ENCODE measurements at places on chromosomes 2 and 18.
A peak's percentile ranks its signal among the peaks of the same experiment; 100 is the strongest.

DNA sequence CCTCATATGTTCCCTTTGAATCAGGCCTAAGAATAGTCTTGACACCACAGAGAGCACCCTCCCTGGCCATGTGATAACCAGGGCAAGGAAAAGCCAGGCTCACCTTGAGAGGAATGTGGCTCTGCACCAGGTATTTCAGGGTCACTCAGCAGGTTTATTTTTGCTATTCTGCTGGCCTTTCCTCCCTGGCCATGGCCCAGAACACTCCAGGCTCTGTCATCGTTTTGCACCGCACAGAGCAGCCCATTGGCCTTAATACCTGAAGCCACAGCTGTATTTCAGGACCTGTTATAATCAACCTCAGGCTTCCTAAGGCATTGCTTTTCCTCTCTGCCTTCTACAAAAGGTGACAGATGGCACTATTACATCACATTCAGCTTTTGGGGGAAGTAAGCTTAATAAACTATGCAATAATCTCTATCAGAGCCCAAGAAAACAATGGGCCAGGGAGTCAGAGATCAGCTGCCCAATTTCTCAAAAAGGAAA, 668.3 kb downstream of the IRS1 start:
- DNase-seq, result no peak

- DNase-seq, result no peak
Observed at GRCh38 chr2:112813280-112813966, 23.2 kb downstream of the IL1B start.

GRCh38 chr2:168757223-168757622, 45.2 kb upstream of the NOSTRIN start:
- no peak for DNase-seq

GRCh38 chr2:142944264-142944663, 66.8 kb downstream of the KYNU start:
- no peak for DNase-seq

- DNase-seq, result no peak
Observed at GRCh38 chr2:58237741-58238140, 3.4 kb downstream of the FANCL start.

- DNase-seq, result no peak
Observed at GRCh38 chr2:215498431-215498830, 62.6 kb upstream of the FN1 start.

GRCh38 chr2:218635719-218636118, 23.7 kb downstream of the ZNF142 start:
- no peak for DNase-seq

GRCh38 chr2:72951303-72952095, 34.2 kb downstream of the EMX1 start:
- DNase-seq, result no peak

- no peak for DNase-seq
Observed at GRCh38 chr2:110873056-110873502, 140.7 kb downstream of the ACOXL start.

DNA sequence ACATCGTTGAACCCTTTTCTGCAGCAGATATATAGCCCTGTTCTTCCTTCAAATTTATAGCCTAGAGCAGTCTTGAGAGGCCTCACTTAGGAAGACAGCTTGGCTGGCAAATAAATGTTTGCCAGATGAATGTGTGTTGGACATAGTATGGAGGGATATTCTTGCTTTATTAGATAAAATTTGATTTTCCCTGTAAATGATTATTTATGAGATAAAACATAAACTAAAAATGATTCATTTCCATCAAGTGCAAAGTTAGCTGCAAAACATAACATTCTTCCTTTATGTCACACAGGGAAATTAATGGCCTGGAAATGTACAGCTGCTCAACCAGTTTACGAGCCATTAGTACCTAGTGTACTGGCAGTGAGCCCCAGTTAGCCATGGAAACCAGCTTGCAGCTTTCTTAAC, 82.5 kb downstream of the LIMS1 start:
- no peak for DNase-seq

DNA sequence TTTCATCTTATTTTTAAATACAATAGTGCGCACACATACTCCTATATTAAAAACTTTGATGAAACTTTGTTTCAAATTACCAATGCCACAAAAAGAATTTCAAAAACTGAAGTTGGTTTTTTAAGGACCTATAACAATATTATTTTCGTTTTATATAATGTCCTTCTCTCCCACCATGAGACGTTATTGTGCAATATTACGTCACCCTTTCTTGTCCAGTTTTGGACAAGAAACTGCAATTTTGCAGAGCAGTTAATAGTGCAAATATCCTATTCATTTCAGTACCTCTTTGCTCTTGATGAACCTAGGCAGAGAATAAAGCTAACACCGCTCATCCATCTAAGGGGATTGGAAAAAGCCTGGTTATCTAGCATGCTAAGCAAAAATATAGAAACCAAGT, 9.7 kb upstream of the ZNF516 start:
- DNase-seq, result no peak

DNA sequence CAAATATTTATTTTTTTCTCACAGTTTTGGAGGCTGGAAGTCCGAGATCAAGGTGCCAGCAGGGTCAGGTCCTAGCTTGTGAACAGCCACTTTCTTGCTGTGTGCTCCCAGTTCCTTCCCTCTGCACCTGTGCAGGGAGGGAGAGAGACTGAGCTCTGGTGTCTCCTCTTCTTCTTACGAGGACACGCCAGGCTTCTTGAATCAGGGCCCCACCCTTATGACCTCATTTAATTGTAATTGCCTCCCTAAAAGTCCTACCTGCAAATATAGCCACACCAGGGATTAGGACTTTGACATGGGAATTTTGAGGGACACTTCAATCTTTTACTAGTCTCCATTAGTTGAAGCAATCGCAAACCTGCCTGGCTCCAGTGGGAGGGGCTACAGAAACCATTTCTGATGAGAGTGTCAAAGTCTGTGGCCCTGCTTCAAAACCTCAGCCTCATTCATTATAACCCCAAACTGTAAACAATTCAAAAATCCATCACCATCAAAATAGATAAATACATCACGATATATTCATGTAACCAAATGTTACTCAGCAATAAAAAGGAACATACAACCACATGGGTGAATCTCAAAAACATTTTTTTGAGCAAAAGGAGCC, 18.2 kb upstream of the SEH1L start:
- no peak for DNase-seq

GRCh38 chr2:217641960-217642359, 360.8 kb downstream of the TNS1 start:
- DNase-seq, result no peak

DNA sequence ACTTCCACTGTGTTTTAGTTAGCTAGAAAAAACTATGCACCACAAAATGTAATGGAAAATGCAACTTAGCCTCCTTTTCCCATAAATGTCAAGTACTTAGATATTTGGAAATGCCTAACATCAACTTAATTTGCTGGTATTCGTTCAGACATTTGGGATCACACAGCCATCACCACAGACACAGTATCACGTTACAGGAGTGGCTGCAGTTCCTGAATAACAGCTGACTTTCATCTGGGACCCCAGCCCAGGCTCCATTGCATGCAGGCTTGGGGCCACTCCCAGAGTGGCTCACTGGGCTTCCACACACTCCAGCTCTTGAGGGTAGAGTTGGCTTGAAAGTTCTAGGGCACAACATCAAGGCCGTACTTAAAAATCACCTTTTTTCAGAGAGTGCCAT, 9.3 kb downstream of the TMEM182 start:
- no peak for DNase-seq

DNA sequence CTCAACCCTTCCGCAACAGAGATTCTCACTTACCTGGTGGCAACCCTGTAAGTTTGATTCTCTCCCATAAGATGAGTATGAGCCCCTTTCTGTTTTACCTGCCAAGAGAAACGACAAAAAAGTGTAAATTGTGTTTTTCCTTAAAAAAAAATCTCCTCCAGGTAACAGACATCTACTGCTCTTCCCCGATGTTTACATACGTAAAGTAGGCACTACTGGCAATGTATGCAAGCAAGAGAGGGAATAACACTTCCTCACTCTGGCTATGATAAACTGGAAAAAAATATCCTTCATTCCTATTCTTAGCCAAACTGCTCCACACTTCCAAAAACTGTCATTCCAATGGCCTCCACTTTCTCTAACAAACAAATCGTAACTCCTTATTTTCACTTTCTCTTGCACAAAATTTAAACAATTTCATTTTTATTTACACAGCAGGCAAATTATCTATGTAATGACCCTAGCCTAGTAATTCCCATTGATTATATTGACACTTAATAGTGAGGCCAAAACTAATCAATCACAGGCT, 184.5 kb downstream of the TCF4 start:
- no peak for DNase-seq

- DNase-seq, result no peak
Observed at GRCh38 chr2:88735133-88735532, 43.7 kb downstream of the RPIA start.

DNA sequence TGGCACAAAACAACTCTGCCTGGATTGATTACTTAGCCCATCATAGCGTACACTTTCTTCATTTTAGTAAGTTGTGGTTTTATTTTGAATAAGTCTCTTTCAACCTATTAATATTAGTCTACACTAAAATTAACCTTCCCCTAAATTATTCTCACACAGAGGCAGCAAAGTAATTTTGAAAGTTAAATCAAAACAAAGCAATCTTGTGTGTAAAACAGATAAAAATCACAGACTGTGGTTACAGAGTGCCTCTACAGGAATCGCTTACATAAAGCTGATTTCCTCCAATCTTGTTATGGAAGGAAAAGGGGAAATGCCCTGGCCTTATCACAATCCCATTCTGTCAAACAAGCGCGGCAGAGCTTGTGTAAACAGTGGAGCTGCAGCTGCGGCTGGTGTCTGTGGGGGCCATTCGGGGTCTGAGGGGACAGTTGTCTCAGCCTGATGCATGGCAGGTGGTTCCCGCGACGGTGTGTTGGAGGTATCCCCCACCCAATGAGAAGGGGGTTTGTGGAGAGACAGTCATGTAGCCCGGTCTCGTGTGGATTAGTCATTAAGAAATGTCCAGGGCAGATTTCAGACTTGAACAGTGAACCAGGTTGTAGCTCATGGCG, 42.1 kb downstream of the BCL2L11 start:
- no peak for DNase-seq

GRCh38 chr2:71780162-71780561, 326.8 kb downstream of the DYSF start:
- peak; percentile 2 for DNase-seq

GRCh38 chr2:176102309-176102866, 2.8 kb downstream of the HOXD12 start:
- no peak for DNase-seq

DNA sequence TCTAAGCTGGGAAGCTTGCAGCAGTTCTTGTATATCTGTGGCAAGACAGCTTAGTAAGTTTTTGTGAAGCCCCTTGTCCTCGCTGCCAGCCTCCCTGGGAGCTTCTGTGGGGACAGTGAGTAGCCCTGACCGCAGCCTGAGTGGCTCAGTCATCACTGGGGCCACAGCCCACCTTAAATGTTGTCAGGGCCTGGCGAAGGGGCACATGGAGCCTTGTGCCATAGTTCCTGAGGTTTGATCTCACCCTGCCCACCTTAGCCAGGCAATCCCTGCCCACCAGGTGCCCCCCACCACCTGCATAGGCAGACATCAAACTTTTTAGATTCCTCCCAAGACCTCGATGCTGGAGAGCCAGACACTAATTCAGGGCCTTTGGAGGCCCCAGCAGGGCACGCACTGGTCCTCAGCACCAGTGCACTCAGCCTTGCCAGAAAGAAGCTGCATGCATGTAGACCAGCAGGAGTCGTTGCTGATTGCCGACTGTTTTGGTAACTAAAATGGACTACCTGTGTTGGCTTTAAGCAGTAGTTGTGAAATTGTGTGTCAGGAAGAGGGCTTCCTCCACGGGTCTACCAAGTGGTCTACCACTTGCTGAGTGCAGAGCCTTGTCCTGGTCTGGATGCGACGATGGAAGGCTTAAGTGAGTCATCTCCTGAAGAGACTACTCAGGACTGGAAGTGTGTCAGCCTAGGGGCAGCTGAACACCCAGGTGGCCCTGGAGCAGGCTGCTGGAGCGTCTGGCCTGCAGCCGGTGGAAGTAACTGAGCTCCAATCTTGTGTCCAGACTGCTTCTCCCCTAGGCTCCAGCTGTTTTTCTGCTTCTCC, 233.1 kb downstream of the SEPTIN10 start:
- DNase-seq, result no peak
